ENCODE measurements at places on chromosomes 16 and 17.

DNA sequence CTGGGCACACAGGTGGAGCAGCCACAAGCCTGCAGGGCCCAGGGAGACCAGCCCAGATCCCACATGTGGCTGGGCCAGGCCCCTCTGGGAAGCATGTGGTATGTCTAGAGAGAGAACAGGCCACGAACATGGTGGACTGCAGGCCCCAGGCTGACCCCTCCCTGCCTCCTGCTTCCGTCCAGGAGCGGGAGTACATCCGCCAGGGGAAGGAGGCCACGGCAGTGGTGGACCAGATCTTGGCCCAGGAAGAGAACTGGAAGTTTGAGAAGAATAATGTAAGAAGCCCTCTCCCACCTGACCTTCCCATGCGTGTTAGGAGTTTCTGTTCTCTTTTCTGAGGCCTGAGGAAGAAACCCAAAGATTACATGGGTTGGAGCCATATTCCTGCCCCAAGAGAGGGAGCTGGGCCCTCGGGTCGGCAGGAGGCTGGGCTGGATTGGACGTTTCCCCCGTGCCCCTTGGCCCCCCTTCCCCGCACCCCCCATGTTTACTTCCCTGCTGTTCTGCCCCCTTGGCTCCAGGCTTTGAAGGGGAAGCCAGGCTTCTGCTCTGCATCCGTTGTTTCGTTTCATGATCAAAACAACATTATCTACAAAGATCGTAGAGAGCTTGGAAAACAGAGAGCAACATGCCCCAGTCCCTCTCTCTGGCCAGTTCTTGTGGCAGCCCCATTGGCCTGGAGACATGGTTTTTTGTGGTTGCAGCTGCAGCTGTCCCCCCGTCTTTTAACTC, 5.7 kb upstream of the TCAP start:
- DNase-seq: no peak

DNA sequence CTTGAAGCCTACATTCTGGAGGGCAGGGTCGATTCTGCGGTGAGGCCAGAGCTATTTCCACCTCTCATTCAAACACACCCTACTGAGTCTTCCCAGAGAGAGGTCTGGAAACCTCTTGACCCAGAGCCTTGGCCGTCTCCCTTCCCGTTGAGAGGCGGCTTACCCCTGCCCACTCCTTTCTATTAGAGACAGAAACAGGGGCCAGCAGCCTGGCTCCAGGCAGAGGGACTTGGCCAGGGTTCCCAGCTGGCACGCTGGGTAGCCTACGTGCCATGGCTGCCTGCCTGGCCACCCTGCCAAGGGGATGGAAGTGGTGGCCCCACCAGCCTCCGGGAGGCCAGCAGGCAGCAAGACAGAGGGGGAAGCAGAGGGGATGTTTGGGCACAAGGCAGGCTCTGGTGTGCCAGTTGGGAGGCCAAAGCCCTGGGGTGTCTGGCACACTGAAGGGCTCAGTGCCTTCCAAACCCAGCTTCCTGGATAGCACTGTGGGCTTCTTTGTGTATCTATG, 6.0 kb downstream of the STAC2 start:
- no peak for DNase-seq

DNA sequence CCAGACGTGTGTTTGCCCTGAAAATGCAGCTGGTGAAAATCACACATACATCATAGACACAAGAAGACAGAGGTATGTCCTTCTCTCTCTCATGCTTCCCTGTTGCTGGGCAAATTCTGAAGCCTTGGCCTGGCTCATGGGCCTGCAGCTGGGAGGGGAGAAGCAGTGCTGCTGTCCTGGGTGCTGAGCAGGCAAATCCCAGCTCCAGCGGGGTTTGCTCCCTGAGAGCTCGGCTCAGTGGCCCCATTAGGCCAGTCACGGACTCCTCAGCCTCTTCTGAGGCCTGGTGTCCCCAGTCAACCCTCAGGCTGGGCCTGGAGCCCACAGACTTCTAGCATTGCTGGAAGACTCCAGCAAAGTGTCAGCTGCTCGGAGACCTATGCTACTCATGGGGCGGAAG, 11.7 kb downstream of the RHBDL3 start:
- no peak for DNase-seq

DNA sequence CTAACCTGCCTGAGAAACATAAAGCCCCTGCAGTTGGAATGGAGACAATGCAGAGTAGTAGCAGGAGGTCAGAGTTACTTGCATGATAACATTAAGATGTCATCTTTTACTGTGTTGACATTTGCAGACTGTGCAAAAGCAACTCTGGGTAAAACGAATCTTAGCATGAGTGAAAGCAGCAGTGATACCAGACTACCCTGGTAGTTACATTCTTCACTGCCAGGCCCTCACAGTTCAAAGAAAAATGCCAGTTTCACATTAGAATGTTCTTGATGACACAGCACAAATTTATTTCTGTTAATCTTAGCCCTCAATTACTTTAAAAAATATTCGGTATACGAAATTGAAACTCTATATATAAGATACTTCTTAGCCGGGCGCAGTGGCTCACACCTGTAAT, 12.2 kb downstream of the MPHOSPH6 start:
- no peak for DNase-seq

- no peak for DNase-seq
These were observed 24.0 kb downstream of the PDIA2 start for GRCh38 chr16:306911-307370.

- no peak for DNase-seq
These were observed 40.1 kb downstream of the ENGASE start for GRCh38 chr17:79114458-79115301.

GRCh38 chr16:79282806-79283205, 317.7 kb downstream of the MAF start:
- DNase-seq: no peak

DNA sequence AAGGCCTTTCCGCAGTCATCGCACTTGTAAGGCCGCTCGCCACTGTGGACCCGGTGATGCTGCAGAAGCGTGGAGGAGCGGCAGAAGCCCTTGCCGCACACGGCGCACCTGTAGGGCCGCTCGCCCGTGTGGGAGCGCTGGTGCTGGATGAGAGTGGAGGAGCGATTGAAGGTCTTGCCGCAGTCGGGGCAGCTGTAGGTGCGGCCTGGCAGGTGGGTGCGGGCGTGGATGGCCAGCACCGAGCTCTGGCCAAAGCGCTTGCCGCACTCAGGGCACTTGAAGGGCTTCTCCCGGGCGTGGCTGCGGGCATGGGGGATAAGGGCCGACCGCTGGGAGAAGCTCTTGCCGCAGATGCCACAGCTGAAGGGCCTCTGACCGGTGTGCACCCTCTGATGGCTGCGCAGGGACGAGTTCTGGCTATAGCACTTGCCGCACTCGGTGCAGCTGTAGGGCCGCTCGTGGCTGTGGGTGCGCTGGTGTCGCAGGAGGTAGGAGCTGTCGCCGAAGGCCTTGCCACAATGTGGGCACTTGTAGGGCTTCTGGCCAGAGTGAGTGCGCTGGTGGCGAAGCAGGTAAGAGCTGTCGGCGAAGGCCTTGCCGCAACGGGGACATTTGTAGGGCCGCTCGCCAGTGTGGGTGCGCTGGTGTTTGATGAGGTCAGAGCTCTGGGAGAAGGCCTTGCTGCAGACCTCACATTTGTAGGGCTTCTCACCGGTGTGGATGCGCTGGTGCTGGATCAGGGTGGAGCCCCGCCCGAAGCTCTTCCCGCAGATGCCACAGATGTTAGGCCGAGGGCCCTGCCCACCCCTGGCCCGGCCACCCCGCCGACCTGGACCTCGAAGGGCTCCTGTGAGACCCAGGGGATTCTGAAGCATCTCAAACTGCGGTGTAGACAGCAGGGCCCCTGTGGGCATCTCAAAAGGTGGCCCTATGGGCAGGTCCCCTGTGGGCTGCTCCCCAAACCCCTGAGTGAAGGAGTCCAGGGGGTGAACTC, 1.5 kb downstream of the ZNF768 start:
- DNase-seq: no peak

GRCh38 chr17:62626719-62627218, 701 bp upstream of the MRC2 start:
- no peak for DNase-seq

- DNase-seq: no peak
These were observed 5.8 kb downstream of the FBXL19 start for GRCh38 chr16:30929167-30929566.

- DNase-seq: no peak
These were observed 30.1 kb downstream of the TIMM22 start for GRCh38 chr17:1027044-1027443.

GRCh38 chr16:66604376-66605176, at the start of gene CMTM3:
Gene CMTM3 (plus strand): TSS chr16:66604704. CDS start chr16:66604806, 102 bp downstream.
- DNase-seq: peak; percentile 78

DNA sequence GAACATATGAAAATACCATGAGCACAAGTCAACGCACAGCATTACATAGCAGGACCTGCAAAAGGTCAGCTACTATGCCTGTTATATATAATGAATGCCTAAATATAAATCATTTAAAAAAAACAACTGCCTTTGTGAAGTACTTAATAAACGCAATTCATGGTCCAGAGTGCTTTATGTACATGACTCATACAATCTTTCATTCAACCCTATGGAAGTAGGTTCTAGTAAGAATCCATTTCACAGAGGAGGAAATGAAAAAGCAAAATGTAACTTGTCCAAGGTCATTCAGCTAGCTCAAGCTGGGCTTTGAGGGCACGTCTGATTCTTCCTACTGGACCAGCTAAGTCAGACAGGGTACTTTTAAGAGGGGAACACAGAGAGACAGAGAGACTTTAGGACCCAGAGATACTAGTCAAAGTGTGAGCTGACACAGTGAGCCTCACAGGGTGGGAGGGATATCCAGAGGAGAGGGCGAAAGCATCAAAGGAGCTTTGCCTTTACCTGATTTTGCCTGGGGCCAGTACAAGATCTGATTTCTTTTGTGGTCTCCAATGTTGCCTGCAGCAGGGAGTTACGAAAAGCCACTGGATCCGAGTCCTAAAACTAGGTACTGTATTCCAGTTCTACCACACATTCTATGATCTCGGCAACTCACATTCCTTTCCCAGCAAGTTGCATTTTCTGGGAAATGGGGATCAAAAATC, 83.4 kb upstream of the ZFHX3 start:
- DNase-seq: no peak
